ENCODE measurements at places on chromosomes 2 and 18. TPM values are rescaled to one million over a fixed set of nuclear protein-coding genes. Genes with fewer than 3 reads are reported as not detected.
A peak's percentile ranks its signal among the peaks of the same experiment; 100 is the strongest.

DNA sequence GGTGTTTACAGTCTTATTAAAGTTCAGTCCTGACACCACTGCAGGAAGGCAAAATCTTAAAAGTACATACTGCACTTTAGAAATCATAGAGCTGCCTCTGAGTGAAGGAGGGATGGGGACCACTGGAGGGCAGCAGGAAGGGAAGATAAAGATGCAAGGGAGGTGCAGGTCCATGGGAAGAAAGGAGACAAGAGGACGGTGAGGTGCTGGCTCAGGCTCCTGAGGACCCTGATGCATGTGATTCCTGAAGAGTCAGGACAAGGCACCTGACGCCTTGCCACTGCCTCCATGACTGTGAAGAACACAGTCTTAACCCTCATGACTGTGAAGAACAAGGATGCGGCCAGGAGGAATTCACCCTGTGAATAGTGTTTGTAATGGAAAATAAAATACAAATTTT, 116.2 kb upstream of the NPAS2 start:
- H3K4me1 ChIP-seq, result no peaks in the 10 kb centered on the region
- H3K27ac ChIP-seq, result no peak overlapping the region
- no peaks in the 10 kb centered on the region for H3K36me3 ChIP-seq
- H3K27me3 ChIP-seq, result peaks cover 16% of the 10 kb centered on the region
- H3K4me3 ChIP-seq, result no peak overlapping the region

DNA sequence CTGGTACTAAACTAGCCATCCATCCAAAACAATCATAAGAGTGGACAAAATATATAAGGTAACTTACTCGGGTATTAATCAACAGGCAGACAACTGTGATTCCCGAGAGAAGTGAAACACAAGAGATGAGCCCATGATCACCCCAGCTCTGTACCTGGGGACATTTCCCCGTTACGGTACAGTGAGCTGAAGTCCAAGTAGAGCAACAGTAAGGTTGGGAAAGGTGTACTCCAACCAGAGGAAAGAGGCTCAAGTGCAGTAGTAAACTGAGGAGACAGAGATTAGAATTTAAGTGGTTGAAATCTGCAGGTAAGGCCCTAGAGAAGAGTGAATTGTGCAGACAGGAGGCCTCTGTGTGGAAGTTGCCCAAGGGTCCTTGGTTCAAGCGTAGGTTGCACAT, 30.5 kb upstream of the CHAC2 start:
- no peak overlapping the region for H3K27ac ChIP-seq
- no peak overlapping the region for H3K4me3 ChIP-seq
- H3K36me3 ChIP-seq, result peaks cover 31% of the 10 kb centered on the region
- no peaks in the 10 kb centered on the region for H3K27me3 ChIP-seq
- no peaks in the 10 kb centered on the region for H3K4me1 ChIP-seq

DNA sequence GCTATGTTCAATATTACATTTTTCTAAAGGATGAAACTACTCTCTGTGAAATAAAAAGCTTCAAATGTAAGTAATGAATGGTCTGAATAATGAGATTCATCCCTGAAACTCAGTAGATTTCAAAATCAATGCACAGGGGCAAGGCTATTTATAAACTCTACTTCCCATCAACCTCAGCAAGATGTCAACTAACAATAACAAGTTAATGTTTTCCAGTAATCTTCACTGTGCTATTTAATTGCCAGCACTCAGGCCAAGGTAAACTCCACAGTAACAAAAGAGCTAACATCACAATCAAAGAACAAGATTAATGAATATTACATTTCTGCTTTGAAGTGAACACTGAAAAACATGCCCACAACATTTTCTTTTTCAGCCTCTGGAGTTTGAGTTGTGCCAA, 144.3 kb upstream of the ZFP36L2 start:
- peaks cover 47% of the 10 kb centered on the region for H3K4me1 ChIP-seq
- peak overlapping the region; percentile 70 for H3K27ac ChIP-seq
- H3K27me3 ChIP-seq, result no peaks in the 10 kb centered on the region
- no peak for DNase-seq
- peaks cover 20% of the 10 kb centered on the region for H3K36me3 ChIP-seq
- H3K4me3 ChIP-seq, result peak overlapping the region; percentile 56

- no peak for DNase-seq
- no peak overlapping the region for H3K4me3 ChIP-seq
- H3K27me3 ChIP-seq, result peaks cover 4% of the 10 kb centered on the region
- peak overlapping the region; percentile 45 for H3K27ac ChIP-seq
- H3K4me1 ChIP-seq, result no peaks in the 10 kb centered on the region
These were observed 73.0 kb downstream of the NCKAP5 start for GRCh38 chr2:133495226-133495625.

GRCh38 chr2:20579866-20580265, 71.0 kb downstream of the HS1BP3 start:
- no peak overlapping the region for H3K4me3 ChIP-seq
- H3K36me3 ChIP-seq, result peaks cover 3% of the 10 kb centered on the region
- peaks cover 28% of the 10 kb centered on the region for H3K4me1 ChIP-seq
- H3K27me3 ChIP-seq, result no peaks in the 10 kb centered on the region

GRCh38 chr2:181441670-181442069, 15.5 kb upstream of the ITGA4 start:
- H3K36me3 ChIP-seq, result no peaks in the 10 kb centered on the region
- DNase-seq, result no peak
- H3K4me3 ChIP-seq, result no peak overlapping the region
- H3K4me1 ChIP-seq, result no peaks in the 10 kb centered on the region

DNA sequence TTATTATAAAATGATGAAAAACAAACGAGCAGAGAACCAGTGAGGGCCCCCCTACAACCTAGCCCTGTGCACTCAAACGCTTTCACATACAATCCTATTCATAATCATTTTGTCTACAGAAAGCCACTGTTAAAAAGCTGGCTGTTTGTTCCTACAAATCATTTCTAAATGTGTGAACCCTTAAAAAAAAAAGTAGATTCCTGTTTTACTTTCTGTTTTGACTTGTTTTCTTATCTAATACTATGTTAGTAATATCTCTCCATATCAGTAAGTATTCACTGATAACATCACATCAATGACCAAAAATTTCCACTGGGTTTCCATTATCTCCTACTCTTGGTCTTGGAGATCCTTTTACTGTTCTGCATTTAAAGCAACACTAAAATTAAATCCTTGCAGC, 128.8 kb upstream of the TTC39C start:
- peaks cover 26% of the 10 kb centered on the region for H3K4me1 ChIP-seq
- no peak for DNase-seq
- H3K4me3 ChIP-seq, result peak overlapping the region; percentile 36
- H3K36me3 ChIP-seq, result no peaks in the 10 kb centered on the region
- peaks cover 2% of the 10 kb centered on the region for H3K27me3 ChIP-seq

DNA sequence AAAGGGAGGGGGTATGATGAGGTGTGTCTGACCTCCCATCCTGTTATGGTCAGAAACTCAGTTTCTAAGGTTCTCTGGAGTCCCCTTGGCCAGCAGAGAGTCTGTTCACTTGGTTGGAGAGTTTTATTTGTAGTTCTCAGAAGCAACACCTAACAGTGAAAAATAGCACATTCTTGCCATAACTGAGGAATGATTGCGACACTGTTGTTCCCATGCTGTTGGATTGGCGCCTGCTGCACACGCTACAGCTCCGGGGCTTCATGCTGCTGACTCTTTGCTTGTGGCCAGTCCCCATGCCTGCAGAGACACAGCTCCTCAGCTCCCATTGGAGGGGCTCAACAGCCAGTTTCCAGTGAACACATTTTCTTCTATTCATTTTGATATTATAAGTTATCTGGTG, 42.1 kb downstream of the TPGS2 start:
- H3K4me3 ChIP-seq, result no peak overlapping the region
- no peak for DNase-seq
- no peak overlapping the region for H3K27ac ChIP-seq

DNA sequence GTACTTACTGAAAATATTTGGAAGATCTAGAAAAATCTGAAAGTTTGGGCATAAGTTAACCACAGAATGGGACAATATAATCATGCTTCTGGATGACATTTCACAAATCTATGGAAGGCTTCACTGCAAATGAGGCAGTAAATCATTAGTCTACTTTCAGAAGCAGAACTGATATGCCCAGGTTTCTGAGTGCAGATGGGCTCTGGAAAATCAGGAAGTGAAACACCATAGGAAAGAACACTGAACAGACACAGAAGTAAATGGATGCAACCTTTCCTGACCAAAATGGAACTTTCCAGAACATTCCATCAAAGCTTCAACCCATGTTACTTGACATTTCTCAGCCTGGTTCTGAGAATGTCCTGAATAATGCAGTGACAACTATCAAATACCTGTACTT, 55.1 kb downstream of the KCNG3 start:
- H3K36me3 ChIP-seq, result no peaks in the 10 kb centered on the region
- H3K4me1 ChIP-seq, result no peaks in the 10 kb centered on the region
- peaks cover 3% of the 10 kb centered on the region for H3K27me3 ChIP-seq
- DNase-seq, result no peak

DNA sequence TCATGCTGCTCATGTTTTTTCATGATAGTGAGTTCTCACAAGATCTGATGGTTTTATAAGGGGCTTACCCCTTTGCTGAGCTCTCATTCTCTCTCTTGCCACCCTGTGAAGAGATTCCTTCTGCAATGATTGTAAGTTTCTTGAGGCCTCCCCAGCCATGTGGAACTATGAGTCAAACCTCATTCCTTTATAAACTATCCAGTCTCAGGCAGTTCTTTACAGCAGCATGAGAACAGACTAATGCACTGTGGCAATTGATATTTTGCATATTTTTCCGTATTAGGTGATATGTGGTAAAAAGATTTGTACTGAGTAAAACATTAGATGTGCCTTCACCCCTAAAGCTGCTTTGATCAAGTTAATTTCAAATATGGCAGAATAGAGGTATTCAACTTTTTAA, 48.8 kb downstream of the RAB27B start:
- no peak for DNase-seq
- H3K4me3 ChIP-seq, result no peak overlapping the region
- peaks cover 16% of the 10 kb centered on the region for H3K27me3 ChIP-seq
- H3K36me3 ChIP-seq, result peaks cover 5% of the 10 kb centered on the region
- H3K27ac ChIP-seq, result no peak overlapping the region
- H3K4me1 ChIP-seq, result peaks cover 18% of the 10 kb centered on the region

DNA sequence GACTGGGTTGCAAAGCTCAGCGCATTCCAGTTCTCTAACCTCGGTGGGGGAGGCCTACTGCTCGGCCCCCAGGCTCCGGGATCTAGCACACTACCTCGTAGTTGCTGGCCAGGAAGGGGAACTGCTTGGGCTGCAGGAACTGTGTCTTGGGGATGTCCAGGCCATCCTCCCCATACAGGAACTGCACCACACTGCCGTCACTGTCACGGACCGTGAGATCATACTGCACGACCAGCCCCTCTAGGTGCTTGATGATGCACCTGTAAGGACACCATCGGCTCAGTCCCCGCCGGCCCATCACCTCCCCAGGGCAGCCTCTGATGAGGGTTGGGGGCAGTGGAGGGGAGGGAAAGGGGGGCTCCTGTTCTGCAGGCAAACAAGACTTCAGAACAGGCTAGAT, 61.6 kb downstream of the POLR1A start:
- peaks cover 26% of the 10 kb centered on the region for H3K36me3 ChIP-seq
- no peak for DNase-seq
- no peak overlapping the region for H3K4me3 ChIP-seq
- H3K4me1 ChIP-seq, result no peaks in the 10 kb centered on the region
- H3K27ac ChIP-seq, result no peak overlapping the region

DNA sequence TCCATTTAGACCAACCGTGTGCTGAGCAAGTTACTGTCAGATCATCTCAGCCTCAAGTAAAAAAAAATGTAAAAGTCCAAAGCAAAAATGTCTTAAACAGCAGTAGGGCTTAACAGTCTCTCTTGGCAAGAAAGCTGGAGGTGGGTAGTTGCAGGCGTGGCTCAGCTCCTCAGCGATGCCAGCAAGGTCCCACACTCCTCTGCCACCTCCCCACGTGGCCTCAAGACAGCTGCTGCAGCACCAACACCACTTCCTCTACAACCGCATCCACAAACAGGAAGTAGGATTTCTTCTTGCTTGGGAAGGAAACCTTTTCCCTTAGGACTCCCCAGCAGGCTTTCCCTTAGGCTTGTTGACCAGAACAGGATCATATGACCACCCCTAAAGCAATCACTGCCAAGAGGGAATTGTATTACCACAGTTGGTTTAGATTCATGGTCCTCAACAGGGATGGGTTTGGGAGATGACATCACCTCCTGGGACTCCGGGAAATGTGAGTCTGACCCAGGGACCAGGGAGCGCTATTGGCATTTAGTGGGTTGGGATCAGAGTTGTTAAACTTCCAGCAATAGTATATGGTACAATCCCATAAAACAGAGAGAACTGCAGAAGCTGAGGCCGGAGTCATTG, 97.1 kb downstream of the MAPK4 start:
- no peak for DNase-seq
- H3K4me1 ChIP-seq, result peaks cover 3% of the 10 kb centered on the region
- H3K27me3 ChIP-seq, result no peaks in the 10 kb centered on the region
- H3K27ac ChIP-seq, result no peak overlapping the region
- H3K36me3 ChIP-seq, result peaks cover under 1% of the 10 kb centered on the region

DNA sequence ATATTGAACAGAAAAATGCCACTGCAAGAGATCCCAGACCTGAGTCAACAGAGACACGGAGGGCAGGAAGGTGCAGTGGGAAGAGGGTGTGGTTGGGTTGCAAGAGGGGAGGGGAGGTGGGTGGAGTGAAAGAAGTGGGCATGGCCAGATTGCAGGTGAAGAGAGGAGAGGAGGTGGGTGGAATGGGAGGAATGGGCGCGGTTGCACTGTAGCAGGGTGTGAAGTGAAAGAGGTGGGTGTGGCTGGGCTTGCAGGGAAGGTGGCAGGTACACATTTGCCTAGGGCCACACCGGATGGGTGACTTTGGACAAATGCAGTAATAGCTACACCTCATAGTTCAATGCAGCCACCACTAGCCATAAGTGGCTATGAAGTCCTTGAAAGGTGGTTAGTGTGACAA, 71.1 kb downstream of the DOCK10 start:
- DNase-seq, result no peak
- H3K4me3 ChIP-seq, result peak overlapping the region; percentile 66

GRCh38 chr2:289362-290089, 1.6 kb upstream of the ALKAL2 start:
- peak overlapping the region; percentile 92 for H3K4me3 ChIP-seq
- no peaks in the 10 kb centered on the region for H3K4me1 ChIP-seq
- DNase-seq, result no peak
- H3K27ac ChIP-seq, result peak overlapping the region; percentile 81

DNA sequence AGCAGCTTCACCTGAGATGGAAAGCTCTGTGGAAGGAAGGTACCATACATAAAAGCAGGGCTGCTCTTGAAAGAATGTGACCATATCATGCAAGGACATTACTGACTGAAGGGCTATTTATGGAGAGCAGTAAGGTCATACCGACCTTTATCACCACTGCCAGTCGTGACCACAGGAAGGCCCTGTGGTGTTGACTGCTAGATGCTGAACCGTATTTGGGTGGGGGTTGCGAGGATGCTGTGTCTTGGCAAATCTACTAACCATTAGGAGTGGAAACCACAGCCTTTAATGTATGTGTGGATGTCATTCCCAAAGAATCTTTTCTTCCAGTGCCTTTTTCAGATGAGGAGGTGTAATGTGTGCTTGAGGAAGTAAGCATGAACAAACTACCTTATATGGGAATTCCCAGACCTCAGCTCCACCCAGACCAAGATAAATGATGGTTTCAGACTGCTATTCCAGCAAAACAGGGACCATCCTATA, 60.8 kb downstream of the LIMS1 start:
- H3K27me3 ChIP-seq, result no peaks in the 10 kb centered on the region
- no peak overlapping the region for H3K4me3 ChIP-seq
- no peaks in the 10 kb centered on the region for H3K36me3 ChIP-seq
- peaks cover 24% of the 10 kb centered on the region for H3K4me1 ChIP-seq
- DNase-seq, result no peak
- peak overlapping the region; percentile 10 for H3K27ac ChIP-seq

GNLY gene
- total RNA-seq, result not detected

C2orf78 gene
- not detected for total RNA-seq

VIL1 gene
- 64.6 TPM for total RNA-seq
